Heart left ventricle (tissue), 16 donors: ENCODE measurements at places on chromosomes 12 and 14. TPM values are rescaled to one million over a fixed set of nuclear protein-coding genes. Genes with fewer than 3 reads are reported as not detected.
A peak's percentile ranks its signal among the peaks of the same experiment; 100 is the strongest.

GRCh38 chr12:45666816-45667215 is 62.7 kb upstream of the ARID2 start:
- H3K36me3 ChIP-seq: no peaks in the 10 kb centered on the region
- peaks cover 21% of the 10 kb centered on the region for H3K4me1 ChIP-seq
- no peak overlapping the region for H3K4me3 ChIP-seq
- no peak for DNase-seq
- H3K27ac ChIP-seq: no peak overlapping the region

ESPL1 gene
- 0.18 TPM for polyA plus RNA-seq

GRCh38 chr12:82855872-82856271 is 169.2 kb downstream of the TMTC2 start:
- H3K4me1 ChIP-seq: peaks cover 25% of the 10 kb centered on the region
- no peak for DNase-seq
- H3K27me3 ChIP-seq: no peaks in the 10 kb centered on the region
- H3K36me3 ChIP-seq: no peaks in the 10 kb centered on the region

GRCh38 chr12:59843260-59843843 is 247.5 kb downstream of the SLC16A7 start:
- no peaks in the 10 kb centered on the region for H3K27me3 ChIP-seq
- no peaks in the 10 kb centered on the region for H3K4me1 ChIP-seq
- no peak for DNase-seq
- no peaks in the 10 kb centered on the region for H3K36me3 ChIP-seq
- no peak overlapping the region for H3K4me3 ChIP-seq

- no peak for DNase-seq
- H3K27me3 ChIP-seq: no peaks in the 10 kb centered on the region
- no peaks in the 10 kb centered on the region for H3K4me1 ChIP-seq
Observed at GRCh38 chr12:105175397-105175990, 60.5 kb downstream of the APPL2 start.

GRCh38 chr12:56670836-56671235 is 17.2 kb downstream of the PTGES3 start:
- no peak for DNase-seq
- H3K27ac ChIP-seq: no peak overlapping the region
- H3K4me1 ChIP-seq: no peaks in the 10 kb centered on the region

DNA sequence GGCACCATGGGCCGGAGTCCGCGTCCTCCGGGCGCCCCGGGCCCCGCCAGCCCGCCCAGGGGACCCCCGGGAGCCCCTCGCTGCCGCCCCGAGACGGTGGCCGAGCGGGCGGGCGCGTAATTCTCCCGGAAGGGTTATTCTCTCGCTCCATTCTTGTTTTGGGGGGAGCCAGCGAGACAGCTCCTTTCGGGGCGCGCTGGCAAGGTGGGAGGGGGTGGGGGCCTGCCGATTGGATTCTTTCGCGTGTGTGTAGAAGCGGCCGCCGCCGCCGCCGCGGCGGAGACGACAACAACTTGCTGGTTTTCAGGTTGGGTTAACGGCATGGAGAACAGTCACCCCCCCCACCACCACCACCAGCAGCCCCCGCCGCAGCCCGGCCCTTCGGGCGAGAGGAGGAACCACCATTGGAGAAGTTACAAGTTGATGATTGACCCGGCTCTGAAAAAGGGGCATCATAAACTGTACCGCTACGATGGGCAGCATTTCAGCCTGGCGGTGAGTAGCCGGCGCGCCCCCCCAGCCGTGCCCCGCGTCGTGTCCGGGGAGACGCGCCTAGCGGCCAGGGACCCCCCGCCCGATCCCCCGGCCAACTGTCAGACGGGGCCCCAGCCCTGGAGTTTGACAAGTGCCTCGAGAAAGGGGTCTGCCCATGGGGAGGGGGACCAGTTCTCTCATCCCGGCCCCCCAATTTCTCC is 755 bp downstream of the SETD1B start:
- peaks cover 2% of the 10 kb centered on the region for H3K36me3 ChIP-seq
- H3K4me3 ChIP-seq: peak overlapping the region; percentile 80
- peak overlapping the region; percentile 100 for H3K27ac ChIP-seq

- no peak for DNase-seq
- H3K27ac ChIP-seq: no peak overlapping the region
- H3K36me3 ChIP-seq: no peaks in the 10 kb centered on the region
- no peaks in the 10 kb centered on the region for H3K27me3 ChIP-seq
Observed at GRCh38 chr14:100994082-100994481, 90.6 kb upstream of the RTL1 start.

GRCh38 chr14:93101181-93101580 is 14.5 kb downstream of the ITPK1 start:
- H3K27ac ChIP-seq: no peak overlapping the region
- no peaks in the 10 kb centered on the region for H3K36me3 ChIP-seq

DNA sequence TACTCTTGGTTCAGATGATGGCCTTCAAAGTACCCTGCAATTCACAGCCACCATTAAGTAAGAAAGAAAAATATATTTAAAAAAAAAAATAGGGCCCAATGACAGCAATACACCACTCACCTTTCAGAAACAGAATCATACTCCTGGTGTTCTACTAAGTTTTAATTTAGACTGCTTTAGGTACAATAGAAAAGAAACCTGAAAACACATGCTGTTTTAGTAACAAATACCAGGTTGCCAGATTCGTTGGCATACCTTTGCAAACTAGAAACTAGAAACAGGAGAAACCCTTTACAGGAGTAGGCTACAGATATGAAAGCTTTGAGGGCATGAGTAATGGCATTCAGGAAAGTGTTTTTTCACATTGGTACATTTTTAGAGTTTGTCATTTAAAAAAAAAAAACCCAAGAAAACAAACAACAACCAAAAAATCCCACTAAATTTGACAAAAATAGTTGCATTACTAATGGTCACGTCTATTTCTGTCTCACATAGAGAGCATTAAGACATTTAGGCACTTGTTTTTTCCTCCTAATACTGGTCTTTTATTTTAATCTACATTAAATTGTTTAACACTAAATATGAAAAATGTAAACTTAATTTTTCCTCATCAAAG is 4.0 kb downstream of the SIX1 start:
- peaks cover 100% of the 10 kb centered on the region for H3K27me3 ChIP-seq
- peaks cover 48% of the 10 kb centered on the region for H3K4me1 ChIP-seq
- DNase-seq: no peak

PLCZ1 gene
- not detected for polyA plus RNA-seq

ZBTB1 gene
- polyA plus RNA-seq: 11.5 TPM

DNA sequence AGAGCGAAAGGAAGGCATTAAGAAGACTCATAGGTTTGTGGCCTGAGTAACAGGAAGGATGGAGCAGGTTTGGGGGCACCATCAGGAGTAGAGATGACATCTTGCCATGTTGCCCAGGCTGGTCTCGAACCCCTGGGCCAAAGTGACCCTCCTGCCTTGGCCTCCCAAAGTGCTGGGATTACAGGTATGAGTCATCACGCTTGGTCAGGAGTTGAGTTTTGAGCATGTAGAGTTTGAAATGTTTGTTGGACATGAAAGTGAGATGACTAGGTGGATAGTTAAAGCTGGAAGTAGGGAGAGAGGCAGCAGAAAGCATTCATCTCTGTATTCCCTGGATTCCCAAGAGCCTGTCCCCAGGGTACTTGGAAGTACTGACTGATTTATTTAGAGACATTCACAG is 112.6 kb downstream of the ERC1 start:
- H3K36me3 ChIP-seq: no peaks in the 10 kb centered on the region
- no peak overlapping the region for H3K4me3 ChIP-seq
- no peaks in the 10 kb centered on the region for H3K27me3 ChIP-seq
- DNase-seq: no peak

FOXN4 gene
- polyA plus RNA-seq: not detected

DNA sequence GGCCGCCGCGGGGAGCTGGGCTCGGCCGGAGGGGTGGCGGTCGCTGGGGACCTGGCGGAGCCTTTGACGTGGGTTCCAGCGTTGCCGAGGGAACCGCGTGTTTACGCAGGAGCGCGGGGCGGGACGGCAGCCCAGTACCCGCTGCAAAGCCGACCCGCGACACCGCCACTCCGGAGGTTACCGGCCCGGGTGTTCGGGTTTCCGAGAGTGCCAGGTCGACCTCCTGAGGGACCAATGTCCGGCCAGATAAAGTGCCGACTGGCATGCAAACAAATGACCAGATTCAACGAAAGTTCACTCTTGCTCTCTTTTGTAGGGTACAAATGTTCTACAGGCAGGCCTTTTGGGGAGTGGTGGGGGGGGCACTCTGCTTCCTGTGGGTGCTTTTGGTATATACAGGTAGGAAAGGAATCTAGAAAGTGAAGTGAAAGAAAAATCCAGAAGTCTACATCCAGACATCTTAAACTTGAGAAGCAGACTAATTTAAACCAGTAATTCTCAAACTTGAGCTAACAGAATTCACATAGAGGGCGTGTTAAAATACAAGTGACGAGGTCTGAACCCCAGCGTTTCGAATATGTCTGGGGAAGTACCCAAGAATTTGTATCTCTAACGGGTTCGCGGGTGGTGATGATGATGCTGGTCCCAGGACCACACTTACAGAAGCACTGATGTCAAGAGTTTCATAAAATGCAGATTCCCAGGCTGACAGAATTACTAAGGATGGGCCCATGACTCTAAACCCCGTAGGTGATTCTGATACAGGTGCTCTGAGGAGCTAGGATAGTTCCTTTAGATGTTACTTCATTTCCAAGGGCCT is at the start of gene GPR135:
Gene GPR135, minus strand, starts transcription at position 65 of the 820 bp plus-strand sequence. CDS start 154 bp downstream, outside the sequence.
- H3K36me3 ChIP-seq: peaks cover 6% of the 10 kb centered on the region
- no peak for DNase-seq
- H3K4me3 ChIP-seq: peak within 1 kb of the TSS; percentile 46
